ENCODE measurements at places on chromosomes 6 and 20.

DNA sequence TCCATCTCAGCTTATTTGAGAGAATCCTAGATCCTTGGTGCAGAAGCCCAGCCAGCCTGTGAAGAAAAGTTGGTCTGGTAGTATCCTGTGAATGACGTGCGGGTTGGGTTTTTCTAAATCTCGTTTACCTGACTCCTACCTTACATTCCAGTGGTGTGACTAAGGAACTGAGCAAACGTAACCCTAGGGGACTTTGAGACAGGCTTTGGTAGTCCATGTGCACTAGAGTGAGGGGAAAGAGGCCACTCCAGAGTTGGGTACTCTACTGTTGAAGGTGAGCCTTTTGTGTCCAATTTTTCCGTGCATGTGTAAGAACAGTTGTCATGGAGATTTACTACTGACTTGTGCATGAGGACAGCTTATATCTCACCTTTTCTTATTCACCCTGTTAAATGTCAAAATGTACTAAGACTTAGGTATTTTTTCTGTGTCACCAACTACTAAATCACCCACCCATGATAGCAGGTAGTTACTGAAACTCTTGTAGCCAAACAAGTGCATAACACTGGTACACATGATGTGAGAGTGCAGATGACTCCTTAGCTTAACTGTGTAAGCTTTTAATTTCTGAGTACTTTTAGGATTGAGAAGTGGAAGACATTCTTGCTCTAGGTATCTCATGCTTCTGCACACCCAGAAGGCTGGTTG lies 26.3 kb upstream of the PLCG1 start:
- no peak for DNase-seq

- no peak for DNase-seq
These were observed 4.5 kb upstream of the CD109 start for GRCh38 chr6:73691512-73691911.

DNA sequence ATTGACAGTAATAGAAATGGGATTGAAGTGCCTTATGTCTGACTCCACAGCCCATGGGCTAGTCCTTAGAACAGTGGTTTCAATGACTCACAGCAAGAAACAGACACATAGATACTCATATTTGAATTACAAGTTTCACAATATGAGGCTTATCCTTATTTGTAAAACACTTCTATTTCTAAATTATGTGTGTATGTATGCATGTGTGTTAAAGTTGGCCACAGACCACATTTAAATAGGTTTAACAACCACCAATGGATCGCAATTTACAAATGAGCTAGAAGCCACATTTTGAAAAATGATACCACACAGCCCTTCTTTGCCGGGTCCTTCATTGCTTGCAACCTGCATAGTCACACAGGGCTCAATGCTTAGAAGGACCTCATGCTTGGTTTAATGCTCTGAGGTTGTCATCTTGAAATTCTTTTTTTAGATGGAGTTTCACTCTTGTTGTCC lies 157.8 kb upstream of the PREP start:
- no peak for DNase-seq

- DNase-seq, result no peak
These were observed 6.1 kb downstream of the SOBP start for GRCh38 chr6:107495971-107496370.

DNA sequence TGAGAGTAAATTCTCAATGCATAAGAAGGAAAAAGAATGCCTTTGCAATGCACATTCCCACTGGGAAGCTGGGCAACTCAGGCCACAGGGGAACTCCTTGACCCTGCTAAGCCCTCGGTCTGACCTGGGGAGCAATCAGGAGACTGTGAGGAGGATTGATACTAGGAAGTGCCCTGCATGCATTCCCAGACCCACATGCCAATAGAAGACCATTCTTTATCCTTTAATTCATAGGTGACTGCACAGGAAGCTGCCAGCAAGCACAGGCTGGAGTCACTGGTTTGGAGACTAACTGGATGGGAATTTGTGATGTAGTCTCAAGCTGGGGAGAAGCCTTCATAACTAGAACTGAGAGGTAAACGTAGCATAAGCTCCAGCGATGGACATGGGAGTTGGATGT lies 1012.7 kb downstream of the EYS start:
- no peak for DNase-seq

DNA sequence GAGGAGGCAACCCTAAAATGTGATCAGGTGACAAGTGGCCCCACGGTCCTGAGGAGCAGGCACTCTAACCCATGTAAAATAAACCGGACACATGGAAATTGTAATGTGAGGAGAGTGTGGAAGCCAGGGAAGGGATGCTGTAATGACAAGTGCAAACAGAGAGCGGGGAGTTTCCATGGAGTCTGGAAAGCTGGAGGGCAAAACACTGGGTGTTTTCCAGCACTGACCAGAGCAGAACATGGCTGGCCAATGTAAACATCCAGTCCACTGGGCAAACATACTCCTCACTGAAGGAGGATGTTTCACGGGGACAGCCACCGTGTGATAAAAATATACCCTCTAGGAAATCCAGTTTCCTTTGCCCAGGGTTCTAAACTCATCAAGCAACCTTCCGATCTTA lies 219.0 kb upstream of the JARID2 start:
- DNase-seq, result no peak

DNA sequence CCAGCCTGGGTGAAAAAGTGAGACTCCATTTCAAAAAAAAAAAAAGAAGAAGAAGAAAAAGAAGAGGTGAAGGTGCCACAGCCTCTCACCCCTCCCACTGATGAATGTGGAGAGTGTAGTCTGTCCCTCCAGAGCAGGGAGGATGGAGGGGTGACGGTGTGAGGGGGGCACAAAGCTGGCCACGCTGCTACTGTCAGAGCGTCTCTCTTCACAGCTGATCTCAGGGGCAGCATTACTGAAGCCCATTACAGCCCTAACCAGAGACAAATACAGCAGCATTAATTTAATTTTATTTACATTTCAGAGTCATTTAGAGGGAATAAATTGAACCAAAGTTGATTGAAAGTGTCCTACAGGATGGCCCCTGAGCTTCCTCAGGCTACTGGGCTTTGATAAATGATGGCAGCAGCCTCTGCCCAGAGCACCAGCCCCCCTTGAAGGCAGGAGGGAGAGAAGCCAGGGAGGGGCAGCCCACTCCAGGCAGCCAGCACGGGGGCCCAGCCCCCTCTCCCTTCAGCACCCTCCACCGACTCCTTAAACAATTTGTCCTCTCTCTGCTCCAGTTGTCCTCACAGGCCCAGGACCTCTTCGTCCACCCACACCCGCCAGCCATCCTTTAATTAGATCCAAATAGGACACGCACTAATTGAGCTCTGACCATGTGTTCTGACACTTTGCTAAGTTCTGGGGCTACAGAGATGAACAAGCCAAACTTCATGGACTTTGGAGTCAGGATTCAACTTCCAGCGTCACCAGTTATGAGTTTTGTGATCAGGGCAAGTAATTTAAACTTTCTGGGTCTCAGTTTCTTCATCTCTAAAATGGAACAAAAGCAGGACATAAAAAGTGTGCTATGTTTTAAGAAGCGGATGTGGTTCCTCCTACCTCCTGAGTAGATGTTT lies 18.6 kb upstream of the ZFAND3 start:
- DNase-seq, result no peak

DNA sequence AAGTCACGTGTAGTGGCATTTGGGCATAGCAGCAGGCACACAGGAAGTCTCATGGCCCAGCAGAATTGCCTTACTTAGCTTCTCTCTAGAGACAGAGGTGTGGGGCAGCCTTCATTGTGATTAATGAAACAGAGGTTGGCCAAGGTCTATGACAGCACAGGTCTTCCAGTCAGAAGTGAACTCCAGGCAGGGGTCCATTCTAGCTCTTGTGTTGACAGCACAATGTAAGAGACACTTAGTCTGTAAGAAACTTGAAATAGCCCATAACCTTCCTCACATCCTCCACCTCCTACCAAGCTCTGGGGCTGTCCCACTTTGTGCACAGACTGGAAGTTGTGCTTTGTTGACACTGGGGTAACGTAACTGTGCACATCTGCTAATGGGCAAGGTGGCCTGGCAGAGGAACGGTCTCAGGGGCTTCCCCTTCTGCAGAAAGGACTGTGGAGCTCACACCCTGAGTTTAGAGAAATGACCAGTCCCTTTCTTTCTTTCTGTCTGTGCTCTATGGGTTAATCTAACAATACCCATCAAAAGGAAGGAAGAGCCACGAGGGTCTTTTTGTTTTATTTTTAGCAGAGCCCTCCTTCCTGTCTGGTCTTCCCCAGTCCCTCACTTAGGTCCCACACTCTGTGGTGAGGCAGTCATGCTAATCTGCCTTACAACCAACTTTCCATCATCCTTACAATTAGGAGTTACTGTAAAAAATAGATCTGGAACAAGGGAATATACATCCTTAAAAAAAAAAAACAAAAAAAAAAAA lies 35.6 kb upstream of the TAGAP start:
- DNase-seq, result no peak

DNA sequence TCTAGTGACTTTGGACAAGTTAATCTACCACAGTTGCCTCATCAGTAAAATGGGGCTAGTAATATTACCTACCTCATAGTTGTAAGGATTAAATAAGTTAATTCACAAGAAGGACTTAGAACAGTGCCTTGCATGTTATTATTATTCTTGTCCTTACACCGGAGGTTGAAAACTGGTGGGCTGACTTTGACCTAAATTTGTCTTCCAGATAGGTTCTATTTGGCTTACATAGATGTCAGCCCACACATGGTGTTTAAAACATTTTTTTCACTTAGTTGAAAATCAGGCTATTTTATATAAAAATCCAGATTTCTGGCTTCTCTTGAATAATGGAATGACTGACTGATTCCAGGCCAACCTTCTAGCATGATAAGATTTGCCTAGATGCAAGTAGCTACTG lies 3.2 kb downstream of the SYS1 start:
- no peak for DNase-seq

- DNase-seq, result no peak
These were observed 125.2 kb downstream of the KIF6 start for GRCh38 chr6:39599973-39600372.

DNA sequence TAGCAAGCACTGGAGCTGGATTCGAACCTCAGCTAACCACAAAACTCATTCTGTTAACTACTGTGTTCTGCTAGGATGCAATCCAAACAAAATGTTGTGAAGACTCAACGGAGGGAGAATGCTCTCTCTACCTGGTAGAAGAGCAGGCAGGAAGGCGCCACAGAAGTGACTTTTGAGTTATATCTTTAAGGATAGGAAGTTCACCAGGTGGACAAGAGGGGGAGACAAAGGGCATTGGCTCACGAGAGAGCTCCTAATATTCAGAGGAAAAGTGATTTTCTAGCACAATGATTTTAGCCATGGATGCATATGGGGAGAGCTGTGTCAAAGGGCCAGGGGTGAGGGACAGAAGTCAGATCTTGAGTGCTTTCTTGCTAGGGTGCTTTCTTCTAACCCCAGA lies 108.4 kb upstream of the MAFB start:
- DNase-seq, result no peak

GRCh38 chr6:41691426-41692079 lies 43.9 kb downstream of the TFEB start:
- no peak for DNase-seq

DNA sequence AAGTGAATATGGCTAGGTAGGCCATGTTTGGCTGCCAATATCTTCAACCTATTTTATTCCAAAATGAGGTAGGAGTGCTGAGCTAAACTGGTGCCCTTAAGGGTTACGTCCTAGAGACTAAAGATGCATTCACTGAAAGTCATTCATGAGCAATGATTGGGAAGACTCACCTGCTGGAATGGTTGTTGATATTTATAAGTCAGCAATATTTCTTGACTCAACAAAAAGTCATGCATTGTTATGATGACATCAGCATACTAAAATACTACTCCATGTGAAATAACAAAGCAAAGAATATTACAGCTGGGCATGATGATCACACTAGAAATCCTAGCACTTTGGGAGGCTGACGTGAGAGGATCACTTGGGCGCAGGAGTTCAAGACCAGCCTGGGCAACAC lies 17.6 kb upstream of the NUP153 start:
- DNase-seq, result no peak

DNA sequence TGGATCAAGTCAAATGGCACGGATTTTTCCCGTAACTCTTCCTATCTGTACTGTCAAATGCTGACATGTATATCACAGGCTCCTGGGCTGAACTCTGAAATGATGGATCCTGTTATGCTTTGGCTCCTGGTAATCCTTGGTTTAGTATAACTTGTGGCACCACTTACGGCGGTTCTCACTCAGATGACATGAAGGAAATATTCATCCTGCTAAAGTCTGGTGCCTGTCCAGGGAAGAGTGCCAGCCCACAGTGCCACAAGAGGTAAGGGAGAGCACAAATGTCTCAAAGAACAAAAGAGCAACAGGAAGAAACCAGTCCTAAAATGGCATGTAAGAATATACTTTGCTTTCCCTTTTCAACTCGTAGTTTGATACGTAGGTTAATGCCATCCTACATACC lies 93.1 kb upstream of the TAB2 start:
- DNase-seq, result no peak

DNA sequence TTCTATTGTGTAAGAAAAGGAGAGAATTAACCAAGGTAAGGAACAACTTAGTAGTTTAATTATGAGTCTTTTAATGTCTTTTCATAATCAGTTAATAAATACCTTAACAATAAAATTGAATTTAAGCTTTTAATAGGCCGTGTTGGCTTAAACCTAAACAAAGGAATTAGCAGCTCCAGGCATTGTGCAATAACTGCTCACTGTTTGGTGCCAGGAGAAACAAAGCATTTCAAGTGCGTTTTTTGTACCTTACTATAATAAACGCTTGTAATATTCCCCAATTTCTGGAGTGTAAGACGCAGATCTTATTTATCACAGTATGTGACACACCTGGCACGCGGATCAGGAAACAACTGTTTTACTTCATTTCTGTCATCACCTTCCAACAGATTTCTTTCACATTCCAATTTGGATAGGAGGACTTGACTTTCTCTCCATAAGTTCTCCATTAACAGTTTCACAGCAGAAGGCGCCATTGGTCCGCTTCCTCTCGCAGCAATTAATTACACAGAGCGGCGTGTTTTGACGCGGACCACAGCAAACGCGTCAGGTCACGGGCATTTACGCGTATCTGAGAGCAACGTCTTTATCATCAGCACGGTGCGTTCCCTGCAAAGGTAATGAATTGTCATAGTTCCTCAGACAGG lies 335.8 kb upstream of the NT5E start:
- no peak for DNase-seq

GRCh38 chr6:122610690-122611455 lies 668 bp downstream of the PKIB start:
- no peak for DNase-seq

All from NCI-H1436 treated with DMSO at 0.1 percent for 48 hours (cell line).